Mesenchymal stem cell (in vitro differentiated cells and primary cell): ENCODE measurements at places on chromosomes 4 and X.

DNA sequence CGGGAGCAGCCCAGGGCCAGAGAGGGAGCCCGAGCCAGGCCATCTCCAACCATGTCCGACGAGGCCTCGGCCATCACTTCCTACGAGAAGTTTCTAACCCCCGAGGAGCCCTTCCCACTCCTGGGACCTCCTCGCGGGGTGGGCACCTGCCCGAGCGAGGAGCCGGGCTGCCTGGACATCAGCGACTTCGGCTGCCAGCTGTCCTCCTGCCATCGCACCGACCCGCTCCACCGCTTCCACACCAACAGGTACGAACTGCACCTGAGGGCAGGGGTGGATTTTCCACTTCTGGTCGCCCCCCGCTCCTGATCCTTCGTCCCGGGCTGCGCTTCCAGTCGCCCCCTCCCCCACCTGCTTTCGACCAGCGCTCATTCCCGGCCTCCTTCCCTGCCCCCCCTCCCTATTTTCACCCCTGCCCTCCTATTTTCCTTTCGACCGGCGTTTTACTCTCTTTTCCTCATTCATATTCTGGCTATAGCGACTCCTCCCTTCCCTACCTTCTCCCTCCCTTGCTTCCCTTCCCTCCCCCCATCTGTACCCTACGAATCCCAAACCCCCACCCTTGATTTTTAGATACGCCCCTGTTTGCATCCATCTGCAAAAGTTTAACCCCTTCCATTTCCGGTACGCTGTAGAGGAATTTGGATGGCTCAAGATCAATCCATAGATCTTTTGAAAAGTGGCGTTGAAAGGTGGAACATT is 633 bp downstream of the FAM199X start:
- DNase-seq = peak; percentile 5

DNA sequence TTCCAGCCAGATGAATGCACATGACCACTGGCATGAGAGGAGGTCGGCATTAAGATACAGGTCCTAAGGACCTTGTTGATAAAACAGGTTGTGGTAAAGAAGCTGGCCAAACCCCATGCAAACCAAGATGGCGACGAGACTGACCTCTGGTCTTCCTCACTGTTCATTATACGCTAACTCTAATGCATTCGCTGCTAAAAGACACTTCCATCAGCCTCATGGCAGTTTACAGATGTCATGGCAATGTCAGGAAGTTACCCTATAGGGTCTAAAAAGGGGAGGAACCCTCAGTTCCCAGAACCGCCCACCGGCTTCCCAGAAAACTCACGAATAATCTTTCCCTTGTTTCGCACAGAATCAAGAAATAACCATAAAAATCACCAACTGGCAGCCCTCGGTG is 182.4 kb downstream of the DHRSX start:
- no peak for DNase-seq

GRCh38 chr4:184664445-184665210 is 15.1 kb downstream of the PRIMPOL start:
- DNase-seq = no peak

GRCh38 chrX:79704325-79704724 is 310.2 kb upstream of the TBX22 start:
- no peak for DNase-seq

DNA sequence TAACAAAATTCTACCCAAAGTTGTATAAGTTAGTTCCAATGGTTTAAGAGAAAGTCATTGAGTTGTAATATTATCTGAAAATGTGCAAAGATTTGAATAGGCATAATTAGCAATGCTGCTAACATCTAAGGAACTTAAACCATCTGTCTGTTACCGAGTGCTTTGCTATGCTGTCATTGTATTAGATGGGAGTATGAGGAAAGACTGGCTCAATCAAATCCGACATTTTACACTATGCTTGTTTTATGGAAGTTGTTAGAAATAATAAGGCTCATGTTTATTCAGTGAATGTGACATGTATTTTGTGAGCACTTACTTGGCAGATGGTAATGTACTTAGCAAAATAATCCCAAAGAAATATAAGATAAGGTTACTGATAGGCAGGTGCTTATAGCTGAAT is 1715.1 kb downstream of the PCDH7 start:
- DNase-seq = no peak

- no peak for DNase-seq
Observed at GRCh38 chr4:179855469-179855868, 2387.7 kb upstream of the TENM3 start.

GRCh38 chr4:41442810-41443209 is 95.1 kb upstream of the LIMCH1 start:
- no peak for DNase-seq

- DNase-seq = peak; percentile 42
Observed at GRCh38 chr4:108171339-108172230, 2.9 kb upstream of the LEF1 start.

DNA sequence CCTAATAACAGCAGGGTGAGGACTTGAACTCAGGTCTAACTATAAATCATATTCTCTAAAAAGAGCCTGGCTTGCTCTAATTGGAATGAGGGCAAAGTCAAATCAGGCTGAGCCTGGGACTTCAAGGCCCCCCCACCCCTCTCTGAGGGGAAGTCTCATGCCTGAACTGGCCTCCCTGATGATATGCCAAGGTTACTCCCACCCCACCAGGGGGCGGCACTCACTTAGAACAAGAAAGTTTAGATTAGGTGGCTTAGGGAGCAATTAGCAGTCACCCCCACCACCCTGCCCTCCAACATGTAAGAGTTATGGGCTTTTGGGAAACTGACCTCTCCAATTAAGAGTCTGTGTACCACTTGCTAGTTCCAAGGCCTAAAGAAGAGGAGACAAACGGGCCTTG is 2.7 kb downstream of the FOXO4 start:
- peak; percentile 63 for DNase-seq

DNA sequence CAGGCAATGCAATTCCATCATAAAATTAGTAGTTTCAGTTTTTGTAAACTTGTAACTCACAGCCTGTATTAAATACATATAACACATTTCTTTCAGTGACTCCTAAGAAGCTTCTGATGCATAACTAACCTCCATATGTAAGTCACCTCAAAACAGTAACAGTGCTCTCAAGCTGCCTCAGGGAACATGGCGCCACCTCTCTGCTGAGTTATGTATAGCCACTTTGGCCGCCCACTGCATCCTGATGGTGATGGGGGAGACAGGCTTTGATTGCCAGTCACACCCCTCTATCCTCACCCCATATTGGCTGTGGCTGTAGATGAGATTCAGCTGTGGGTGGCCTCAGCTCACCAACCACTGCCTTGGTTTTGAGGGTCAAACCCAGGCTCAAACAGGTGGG is 54.3 kb downstream of the LRBA start:
- peak; percentile 25 for DNase-seq

- DNase-seq = no peak
Observed at GRCh38 chr4:48191758-48192157, 57.7 kb upstream of the TXK start.

DNA sequence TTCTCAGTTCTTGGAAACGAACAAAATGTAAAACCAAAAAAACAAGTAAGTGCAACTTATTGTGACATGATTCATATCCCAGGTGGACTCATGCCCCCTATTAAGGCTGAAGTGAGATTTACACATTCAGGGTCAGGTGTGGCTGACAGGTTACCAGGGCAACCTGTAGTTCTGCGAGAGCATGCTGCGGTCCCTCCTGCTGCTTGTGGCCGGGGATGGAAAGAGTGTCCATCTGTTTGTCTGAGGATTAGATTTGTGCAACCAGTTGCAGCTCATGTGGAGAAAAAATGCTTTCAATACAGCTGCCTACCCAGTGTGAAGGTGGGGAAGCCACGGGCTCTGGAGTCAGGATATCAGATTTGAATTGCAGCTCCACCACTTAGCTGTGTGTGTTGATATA is 78.8 kb downstream of the FAM184B start:
- DNase-seq = no peak

GRCh38 chr4:83552083-83552482 is 16.2 kb downstream of the GPAT3 start:
- DNase-seq = peak; percentile 66

DNA sequence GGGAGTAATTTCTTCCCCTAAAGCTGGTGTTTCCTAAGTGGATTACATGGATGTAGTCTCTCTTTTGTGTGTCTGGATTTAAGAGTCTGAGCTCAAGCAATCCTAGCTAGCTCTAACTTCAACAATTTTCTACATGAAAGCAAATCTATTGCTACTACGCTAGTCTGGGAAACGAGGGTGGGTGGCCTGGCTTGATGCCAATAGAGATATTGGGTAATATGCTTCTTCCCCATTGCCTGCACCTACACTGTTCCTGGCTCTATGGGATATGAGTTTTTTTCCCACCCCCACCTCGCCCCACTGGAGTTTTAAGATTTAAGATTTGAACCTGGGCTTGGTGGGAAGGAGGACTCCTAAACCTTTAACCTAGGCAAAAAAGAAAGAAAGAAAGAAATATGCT is 158.8 kb downstream of the RBM46 start:
- DNase-seq = no peak

- no peak for DNase-seq
Observed at GRCh38 chr4:102139932-102140331, 205.3 kb downstream of the SLC39A8 start.

- DNase-seq = no peak
Observed at GRCh38 chrX:37776987-37777325, 2.9 kb upstream of the CYBB start.

DNA sequence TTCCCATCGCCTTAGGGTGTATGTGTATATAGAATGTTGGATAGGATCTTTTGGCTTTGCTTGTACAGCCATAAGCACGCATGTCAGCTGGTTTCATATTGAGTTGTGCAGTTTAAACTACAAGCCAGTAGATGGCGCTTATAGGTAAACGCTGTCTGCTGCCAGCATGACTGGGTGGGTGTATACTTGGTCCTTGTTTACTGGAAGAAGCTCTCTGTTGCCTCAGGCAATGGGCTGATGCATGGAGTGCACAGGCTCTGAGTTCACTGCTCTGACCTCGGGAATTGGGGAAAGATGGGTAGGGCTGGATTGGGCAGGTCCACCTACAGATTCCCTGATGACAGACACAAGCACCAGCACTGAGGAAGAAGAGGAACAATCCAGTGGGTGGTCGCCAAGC is 831.5 kb downstream of the STIM2 start:
- peak; percentile 36 for DNase-seq

- DNase-seq = no peak
Observed at GRCh38 chr4:48589098-48589445, 99.0 kb downstream of the ZAR1 start.

DNA sequence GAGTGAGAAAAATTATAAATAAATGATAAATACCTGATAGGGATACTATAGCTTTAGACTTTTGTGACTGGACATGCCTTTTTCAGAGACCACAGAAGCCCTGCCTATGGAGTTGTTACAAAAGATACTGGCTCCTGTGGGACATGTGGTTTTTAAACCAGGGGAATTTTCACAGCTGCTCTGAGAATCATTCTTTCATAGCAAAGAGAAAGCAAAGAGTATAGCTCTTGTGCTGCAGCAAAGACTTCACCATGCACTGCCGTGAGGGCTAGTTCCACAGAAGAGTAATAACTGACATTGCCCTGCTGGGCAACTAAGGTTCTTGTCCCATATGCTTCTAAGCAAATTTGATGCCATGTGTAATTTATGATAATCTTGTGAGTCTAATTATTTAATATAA is 98.2 kb downstream of the MAPK10 start:
- DNase-seq = peak; percentile 14

GRCh38 chrX:69238114-69238886 is 73.0 kb upstream of the PJA1 start:
- DNase-seq = no peak
